ENCODE measurements at places on chromosomes 6 and 20. TPM values are rescaled to one million over a fixed set of nuclear protein-coding genes. Genes with fewer than 3 reads are reported as not detected.

- no peak for DNase-seq
These were observed 50.6 kb downstream of the SLC22A3 start for GRCh38 chr6:160398674-160399271.

The AIF1 gene
- 17.3 TPM for total RNA-seq

The C20orf173 gene
- total RNA-seq: not detected

DNA sequence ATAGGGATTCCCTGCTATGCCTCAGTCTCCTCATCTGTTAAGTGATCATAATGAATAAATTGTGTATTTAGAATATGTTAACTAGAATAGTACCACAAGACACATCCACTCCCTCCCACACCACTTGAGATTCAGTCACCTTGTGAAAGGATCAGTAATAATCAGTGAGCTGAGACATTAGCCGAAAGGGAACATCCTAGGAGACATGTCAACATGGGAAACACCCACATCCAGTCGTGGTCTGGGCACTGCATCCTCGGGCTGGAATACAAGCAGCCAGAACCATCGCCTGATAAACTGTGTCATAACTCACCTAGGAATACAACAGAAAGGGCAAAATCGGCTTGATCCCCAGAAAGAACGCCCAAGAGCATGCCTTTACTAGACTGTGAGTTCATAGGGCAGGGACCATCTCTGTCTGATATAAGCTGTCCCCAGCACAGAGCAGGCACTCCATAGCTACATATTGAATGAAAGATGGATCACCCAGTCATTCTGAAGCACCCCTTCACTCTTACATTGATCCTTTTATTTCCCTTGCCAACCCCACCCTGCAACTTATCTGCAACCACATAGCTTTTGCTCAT, 23.9 kb downstream of the RIPOR2 start:
- DNase-seq: no peak

- DNase-seq: peak; percentile 68
These were observed 11.4 kb downstream of the SYNGAP1 start for GRCh38 chr6:33430991-33431879.

The TMEM217 gene
- 0.41 TPM for total RNA-seq

DNA sequence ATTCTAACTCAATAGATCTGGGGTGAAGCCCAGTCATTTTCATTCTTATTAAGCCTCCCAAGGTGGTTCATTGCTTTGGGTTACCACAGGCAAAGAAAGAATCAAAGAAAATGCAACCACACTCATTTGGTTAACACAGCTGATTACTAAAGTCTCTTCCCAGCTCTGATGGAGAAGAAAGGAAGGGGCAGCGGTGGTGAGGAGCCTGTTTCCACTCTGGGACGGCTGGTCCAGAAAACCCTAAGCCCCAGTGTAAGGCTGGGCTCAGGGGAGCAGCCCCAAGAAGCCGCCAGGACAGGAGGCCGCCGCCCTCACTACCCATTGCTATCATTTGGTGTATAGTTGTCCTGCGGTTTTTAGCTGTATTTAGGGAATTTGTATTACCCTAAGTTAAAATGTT, 226.9 kb downstream of the CD83 start:
- no peak for DNase-seq

DNA sequence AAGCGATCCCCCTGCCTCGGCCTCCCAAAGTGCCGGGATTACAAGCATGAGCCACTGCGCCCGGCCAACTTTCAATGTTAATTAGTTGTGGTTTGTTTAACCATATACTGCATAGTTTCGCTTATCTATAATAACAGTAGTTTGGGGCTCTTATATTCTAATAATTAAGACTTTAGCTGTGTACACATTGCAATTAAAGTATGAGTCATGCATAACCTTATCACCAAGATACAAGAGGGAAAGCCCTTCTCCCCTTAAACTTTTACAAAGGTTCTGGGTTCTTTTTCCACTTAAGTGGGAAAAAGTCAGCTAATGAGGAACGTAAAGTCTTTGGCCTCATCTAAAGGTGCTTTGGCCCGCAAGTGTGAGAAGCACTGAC, 3.2 kb upstream of the MCCD1 start:
- DNase-seq: no peak

GRCh38 chr6:130206479-130206878, 16.3 kb downstream of the SAMD3 start:
- DNase-seq: no peak

- peak; percentile 87 for DNase-seq
These were observed 52.6 kb upstream of the NFATC2 start for GRCh38 chr20:51595058-51595532.

DNA sequence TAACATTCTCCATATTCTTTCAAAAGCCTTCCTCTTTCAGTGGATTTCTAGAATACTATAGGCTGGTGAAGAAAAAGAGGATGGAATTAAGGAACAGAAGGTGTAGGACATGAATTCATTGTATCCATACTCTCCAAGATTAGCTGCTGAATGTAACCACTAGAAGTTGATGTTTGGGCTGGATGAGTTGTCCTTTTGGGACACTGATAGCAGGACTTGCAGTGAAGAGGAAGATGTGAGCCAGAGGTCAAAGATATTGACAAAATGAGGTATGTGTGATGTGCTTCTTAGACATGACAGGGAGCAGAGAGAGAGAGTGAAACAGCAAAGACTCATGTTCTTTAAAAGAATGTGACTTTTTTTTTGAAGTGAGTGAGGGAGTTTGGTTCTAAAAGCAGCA, 134.3 kb upstream of the MAN1A1 start:
- no peak for DNase-seq

- DNase-seq: no peak
These were observed 519.5 kb downstream of the PREX1 start for GRCh38 chr20:48308232-48308781.

DNA sequence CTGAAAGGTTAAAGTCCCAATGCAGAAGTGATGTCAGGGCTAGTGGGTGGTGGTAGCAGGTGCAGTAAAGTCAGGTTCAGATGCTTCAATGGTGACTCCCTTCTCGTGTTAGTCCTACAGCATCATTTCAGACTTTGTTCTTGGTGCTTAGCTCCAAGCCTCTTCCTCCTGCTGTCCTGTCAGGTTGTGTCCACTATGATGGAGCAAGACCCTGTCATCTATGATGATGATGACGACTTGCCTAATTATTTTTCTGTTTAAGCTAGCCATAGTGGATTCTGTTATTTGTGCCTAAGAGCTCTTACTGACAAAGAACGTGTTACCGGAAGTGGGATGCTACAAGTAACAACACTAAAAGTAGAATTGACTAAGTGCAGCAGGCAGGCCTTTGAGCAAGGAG, 5.0 kb upstream of the FERMT1 start:
- DNase-seq: no peak

DNA sequence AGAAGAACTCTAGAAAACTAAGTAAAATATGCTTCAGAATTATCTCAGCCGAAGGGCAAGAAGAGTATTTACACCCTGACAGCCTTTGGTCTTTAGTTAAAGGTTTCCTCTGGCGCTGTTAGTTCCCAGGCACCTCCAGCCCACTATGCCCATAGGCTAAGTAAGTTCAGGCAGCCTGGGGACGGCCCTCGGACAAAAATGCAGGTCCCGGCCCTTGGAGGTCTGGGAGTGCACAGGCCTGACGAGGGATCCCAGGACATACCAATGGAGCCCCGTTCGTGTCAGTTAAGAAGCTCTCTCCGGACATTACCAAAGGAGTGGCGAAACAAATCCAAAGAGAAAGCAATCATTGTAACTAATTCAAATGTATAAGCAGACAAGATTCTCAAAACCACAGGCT, 311.8 kb downstream of the CD83 start:
- no peak for DNase-seq

DNA sequence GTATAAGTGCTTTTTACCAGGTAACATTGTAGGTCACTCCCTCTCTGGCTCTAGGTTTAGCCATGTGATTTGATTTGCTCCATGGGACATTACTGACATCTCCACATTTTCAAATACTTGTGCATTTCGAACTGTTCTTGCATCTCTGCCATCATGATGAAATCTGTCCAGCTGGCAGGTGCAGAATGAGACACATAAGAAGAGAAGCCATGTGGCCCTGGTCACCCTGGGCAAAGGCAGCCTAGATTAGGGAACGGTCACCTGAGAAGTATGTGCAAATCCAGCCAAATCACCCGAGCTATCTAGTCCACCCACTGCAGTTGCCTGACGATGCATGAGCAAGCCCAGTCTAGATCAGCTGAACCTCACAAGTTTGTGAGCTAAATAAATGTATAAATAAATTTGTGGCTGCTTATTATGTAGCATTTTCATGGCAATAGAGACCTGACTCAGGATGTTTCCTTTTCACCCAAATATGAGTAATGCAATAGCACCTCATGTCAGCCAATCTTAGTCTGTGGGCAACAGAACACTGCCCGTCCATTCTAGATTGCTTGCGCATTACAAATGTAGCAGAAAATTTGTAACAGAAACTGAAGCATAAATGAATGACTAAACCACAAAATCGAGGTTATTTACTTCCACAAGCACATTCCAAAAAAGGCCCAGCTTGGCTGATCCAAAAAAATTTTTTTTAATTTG, 115.2 kb downstream of the PAK5 start:
- DNase-seq: no peak

The SEMG1 gene
- 0.27 TPM for total RNA-seq

The PDE7B gene
- total RNA-seq: 2.2 TPM

DNA sequence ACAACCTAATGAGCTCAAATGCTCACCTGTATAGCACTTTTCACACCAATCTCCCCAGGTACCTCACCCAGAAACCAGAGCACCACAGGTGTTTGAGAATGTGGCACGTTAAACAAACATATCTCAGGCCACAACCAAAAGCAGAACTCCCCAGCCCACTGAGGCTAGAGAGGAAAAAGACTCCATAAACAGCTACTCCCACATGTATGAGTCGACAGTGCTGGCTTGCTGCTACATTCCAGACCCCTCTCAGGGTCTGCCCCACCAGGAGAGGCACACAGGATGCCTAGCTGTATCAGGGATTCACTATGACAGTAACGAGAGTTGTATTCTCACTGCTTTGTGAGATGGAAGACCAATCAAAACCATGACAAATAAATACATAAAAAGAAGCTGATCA, 242.6 kb upstream of the ARID1B start:
- DNase-seq: no peak

DNA sequence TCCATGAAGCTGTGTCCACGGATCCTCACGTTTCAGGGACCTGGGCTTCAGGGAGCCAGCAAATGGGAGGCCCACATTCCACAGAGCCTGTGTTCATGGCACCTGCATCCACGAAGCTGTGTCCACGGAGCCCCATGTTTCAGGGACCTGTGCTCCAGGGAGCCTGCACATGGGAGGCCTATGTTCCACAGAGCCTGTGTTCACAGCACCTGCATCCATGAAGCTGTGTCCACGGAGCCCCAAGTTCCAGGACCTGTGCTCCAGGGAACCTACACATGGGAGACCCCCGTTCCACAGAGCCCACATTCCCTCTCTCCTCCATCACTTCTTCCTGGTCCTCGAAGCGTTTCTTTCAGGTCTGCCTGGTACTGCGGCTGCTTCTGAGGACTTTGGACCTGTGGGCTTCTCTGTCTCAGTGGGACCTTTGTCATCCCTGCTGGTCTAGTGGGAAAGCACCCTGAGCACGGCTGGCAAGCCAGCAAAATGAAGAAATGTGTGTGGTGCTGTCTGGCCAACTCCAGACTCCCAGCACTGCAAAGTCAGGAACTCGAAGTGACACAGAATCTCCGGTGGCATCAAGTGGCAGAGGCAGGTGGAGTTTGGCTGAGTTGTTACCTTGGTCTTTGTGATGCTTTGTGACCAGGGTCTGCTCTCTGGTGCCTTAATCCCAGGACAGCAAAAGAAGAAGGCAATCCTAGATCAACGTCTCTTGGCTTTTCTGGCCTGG, 245.9 kb downstream of the DLL1 start:
- DNase-seq: no peak

The PAX1 gene
- total RNA-seq: not detected

The CSNK2B gene
- 182 TPM for total RNA-seq

DNA sequence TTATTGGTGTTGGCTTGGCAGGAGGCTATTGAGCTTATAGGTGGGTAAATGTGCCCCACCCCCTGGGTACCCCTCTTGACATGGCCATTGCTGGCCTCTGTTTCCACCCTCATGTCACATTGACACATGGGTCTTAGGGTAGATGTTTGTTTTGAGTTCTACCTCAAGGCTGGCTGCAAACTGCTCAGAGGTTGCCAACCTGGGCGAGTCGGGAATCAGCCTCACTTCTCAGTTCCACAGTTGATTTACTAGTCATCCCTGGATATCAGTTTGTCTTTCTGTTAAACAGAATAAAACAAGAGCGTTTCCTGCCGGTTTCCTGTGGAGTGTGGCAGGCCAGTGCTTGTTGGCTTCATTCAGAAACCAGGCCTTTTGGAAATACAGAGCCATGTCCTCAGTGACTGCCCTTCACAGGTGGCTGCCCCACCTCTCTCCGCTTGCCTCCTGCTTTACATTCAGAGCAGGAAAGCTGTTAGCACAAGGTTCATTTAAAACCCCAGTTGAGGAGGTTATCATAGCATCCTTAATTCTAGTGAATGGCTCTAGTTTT, 105.6 kb downstream of the TCP11 start:
- no peak for DNase-seq

- no peak for DNase-seq
These were observed 531.7 kb downstream of the TFAP2B start for GRCh38 chr6:51350308-51350904.

GRCh38 chr6:149181304-149181703, 136.2 kb upstream of the TAB2 start:
- DNase-seq: no peak

The SPDEF gene
- total RNA-seq: 28.3 TPM

The CLIC5 gene
- total RNA-seq: 146 TPM

- no peak for DNase-seq
These were observed 590 bp downstream of the C20orf204 start for GRCh38 chr20:64036346-64037198.

The SIGLEC1 gene
- 2.2 TPM for total RNA-seq

The TNFAIP3 gene
- 26.2 TPM for total RNA-seq

DNA sequence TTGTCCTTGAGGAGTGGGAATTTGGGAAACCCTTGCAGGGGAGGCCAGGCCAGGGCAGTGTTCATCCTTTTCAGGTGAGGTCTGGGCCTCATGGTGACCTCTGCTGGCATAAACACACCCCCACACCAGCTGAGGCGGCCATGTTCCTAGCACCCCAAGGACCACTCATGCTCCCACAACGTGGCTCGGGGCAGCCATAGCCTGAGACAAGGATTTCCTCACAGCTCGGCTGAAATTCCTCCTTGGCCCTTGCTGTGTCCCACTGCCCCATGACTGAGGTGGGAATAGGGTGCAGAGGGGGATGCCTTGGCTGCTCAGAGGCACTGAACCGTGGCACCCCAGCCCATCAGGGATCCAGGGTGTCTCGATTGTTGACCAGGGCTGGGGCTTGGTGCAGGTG, 27.3 kb upstream of the SPDEF start:
- no peak for DNase-seq

The COL21A1 gene
- 5.7 TPM for total RNA-seq

Measured in transverse colon (tissue), 4 donors.